ENCODE measurements at places on chromosomes 13 and 19.

DNA sequence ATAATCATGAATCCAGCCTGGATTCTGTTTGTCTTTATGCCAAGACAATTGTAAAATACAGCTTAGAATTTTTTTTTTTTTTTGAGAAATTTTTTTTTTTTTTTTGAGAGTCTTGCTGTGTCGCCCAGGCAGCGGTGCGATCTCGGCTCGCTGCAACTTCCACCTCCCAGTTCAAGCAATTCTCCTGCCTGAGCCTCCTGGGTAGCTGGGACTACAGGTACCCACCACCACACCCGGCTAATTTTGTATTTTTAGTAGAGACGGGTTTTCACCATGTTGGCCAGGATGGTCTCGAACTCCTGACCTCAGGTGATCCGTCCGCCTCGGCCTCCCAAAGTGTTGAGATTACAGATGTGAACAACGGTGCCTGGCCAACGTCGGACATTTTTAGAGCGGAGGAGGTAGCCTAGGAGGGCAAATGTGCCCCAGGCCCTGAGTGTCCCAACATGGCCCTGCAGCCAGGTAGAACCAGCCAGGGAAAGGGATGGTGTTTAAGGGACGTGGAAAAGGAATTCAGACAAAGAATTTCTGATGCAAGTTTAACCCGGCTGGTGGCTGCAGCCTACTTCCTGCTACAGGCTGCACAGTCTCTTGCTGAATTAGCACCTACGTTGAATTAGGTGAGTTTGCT lies 89.8 kb downstream of the GNG7 start:
- DNase-seq: no peak

- DNase-seq: no peak
Observed at GRCh38 chr13:42393573-42394360, 121.8 kb downstream of the AKAP11 start.

- peak; percentile 56 for DNase-seq
Observed at GRCh38 chr19:38932425-38933179, 1.9 kb downstream of the MRPS12 start.

DNA sequence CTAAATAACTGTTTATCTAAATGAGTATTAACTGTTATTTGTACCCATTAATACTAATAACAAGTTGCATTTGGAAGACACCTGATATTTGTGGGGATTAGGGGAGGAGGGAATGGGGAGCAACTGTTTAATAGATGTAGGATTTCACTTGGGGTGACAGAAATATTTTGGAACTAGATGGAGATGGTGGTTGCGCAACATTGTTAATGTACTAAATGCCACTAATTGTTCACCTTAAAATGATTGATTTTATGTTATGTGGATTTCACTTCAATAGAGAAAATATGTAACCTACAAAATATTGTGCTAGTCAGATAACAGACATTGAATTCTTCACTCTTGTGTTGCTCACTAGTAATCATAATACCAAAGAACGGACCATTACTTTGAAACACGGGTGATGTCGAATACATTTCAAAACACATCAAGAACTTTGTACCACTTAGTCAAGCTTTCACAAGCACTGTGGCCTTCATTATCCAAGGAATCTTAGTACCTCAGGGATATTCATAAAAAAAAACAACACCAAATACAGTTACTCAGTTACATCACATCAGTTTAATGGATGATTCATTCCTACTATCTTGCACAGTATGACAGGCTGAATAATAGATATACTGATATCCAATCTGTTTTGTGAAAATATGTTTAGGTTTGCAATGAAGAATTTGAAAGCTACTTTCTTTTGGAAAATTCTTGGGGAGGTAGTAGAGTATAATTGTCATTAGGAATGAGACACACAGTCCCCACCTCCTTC lies 721.8 kb downstream of the PCDH9 start:
- no peak for DNase-seq

GRCh38 chr13:21077076-21077787 lies 15.8 kb upstream of the LATS2 start:
- DNase-seq: no peak

GRCh38 chr19:37333457-37333856 lies 37.4 kb upstream of the ZNF527 start:
- DNase-seq: no peak

- DNase-seq: no peak
Observed at GRCh38 chr19:16585808-16586476, 13.7 kb upstream of the SLC35E1 start.

- no peak for DNase-seq
Observed at GRCh38 chr13:42367831-42368230, 95.9 kb downstream of the AKAP11 start.

- no peak for DNase-seq
Observed at GRCh38 chr13:113586661-113587479, 2.3 kb downstream of the TFDP1 start.

GRCh38 chr19:18415178-18415867 lies 3.9 kb upstream of the SSBP4 start:
- DNase-seq: no peak

- peak; percentile 30 for DNase-seq
Observed at GRCh38 chr19:11737964-11738745, 591 bp downstream of the ZNF823 start.

DNA sequence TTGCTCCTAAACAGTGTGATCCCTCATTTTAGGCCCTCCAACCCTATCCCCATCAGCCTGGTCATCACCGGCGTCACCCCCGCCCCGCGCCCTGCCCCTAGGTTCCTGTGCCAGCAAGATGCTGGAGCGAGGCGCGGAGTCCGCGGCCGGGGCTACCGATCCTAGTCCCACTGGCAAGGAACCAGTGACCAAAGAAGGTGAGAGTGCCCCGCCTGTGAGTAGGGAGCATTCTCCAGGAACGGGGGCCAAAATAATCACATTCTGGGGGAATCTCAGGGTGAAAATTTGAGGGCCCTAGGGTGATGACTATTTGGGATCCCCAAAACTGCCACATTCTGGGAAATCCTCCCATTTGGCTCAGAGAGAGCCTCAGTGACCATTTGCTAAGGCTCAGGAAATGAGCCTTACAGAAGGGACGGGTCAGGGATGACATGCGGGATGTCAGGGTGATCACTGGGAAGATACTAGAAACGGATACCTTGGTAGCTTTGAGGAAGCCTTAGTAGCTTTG lies 1.4 kb downstream of the ZNF575 start:
- DNase-seq: no peak

GRCh38 chr13:64413529-64413928 lies 2816.6 kb downstream of the PCDH9 start:
- DNase-seq: no peak

DNA sequence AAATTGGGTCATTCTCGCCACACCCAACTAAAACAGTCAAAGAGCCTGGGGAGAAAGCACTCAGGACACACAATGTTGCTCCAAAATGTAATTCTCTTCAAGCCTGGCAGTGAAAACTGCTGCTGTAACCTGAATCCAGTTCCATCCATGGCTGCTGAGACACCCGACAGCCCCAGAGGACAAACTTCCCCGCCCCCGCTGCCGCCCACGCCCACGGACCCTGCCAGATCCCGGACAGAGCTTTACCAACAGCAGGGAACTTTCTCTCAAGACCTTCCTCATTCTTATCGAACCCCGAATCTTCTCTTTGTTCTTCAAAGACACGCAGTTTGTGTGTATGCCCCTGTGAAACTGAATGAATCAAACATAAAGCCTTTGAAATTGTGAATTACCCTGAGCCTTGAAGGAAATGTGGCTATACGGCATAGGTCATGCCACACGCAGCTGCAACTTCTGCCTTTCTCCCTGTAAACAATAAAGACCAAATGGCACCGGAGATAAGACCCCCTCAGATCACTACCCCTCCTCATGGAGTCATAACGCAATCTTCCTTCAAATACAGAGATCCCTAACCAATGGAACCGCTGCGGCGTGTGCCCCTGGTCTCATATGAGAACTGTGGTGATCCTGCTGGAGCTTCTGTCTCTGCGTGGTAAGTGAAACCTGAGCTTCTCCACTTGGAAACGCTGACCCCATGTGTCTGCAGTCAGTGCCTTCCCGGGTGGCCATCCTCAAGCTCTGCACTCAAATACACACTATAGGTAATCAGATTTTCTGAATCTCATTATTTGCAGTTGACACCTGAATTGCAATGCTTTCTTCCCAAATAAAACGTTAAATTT lies 4.8 kb upstream of the LAMP1 start:
- peak; percentile 52 for DNase-seq

- no peak for DNase-seq
Observed at GRCh38 chr19:11642902-11643301, 45.6 kb downstream of the ZNF627 start.

DNA sequence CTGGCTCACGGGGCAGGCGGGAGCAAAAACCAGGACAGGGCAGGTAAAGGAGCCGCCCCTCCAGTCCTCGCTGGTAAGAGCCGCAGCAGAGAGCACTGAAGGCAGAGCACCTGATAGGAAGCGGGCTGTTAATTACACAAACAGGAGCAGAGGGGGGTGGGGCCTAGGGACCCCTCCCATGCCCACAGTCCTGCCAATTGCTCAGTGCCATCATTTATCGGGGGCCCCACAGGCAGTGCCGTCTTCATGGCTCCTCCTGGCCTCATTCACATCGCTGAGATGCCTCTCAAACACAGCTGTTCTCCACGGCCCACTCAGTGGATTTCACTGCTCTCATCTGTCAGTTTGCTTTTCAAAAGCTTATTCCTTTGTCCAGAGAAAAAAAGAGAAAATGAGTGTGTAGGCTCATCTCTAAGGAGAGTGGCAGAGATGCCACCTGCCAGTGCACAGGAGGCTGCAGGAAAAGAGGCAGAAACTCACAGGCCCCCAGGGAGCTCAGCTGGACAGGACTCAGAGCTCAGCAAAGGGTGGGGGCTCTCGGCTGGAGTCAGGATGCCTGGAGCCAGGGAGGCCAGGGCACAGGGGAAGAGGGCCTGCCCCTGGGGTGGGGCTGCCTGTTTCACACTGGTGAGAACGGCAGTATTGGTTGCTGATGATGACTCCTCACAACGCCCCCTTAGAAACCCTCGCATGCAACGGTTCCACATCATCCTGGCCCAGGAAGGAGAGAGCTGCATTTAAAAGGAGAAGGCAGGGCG lies 174.6 kb downstream of the COL4A1 start:
- no peak for DNase-seq

GRCh38 chr13:102589301-102589822 lies 7.4 kb upstream of the TPP2 start:
- DNase-seq: no peak

- DNase-seq: no peak
Observed at GRCh38 chr13:104987621-104988020, 1547.8 kb downstream of the EFNB2 start.

DNA sequence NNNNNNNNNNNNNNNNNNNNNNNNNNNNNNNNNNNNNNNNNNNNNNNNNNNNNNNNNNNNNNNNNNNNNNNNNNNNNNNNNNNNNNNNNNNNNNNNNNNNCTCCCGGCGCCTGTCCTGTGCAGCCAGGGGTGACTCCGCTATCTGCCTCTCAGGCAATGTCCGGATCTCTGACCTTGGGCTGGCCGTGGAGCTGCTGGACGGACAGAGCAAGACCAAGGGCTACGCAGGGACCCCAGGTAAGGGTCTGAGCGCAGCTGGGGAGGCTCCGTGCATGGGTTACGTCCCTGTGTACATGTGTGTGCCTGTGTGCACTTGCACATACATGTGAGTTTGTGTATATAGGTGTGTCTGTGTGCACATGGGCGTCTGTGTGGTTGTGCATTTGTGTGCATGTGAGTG lies 36.1 kb upstream of the TMEM255B start:
- DNase-seq: no peak

DNA sequence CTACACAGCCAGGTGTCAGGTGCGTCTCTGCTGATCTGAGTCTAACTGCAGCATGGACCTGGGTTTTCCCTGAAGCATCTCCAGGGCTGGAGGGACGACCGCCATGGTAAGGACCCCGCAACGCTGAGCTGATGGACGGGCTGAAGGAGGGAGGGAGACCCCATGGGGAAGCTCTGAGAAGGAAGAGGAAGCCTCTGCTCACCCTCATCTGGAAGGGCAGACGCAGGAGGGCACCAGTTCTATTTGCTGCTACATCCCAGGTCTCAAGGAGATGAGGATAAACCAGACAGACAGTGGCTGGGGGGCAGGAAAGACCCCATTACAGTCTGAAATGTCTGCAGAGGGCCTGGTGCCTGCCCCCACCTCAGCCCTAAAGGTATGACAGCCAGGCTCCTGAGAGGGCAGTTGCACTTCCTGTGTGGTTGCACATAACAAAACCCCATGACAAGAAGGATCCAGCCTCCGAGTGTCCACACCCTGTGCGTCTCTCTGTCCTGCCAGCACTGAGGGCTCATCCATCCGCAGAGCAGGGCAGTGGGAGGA lies at the start of gene LILRA2:
LILRA2 (plus strand) TSS at position 461 of the 543 bp plus-strand sequence. CDS start 89 bp downstream, outside the sequence.
- no peak for DNase-seq

DNA sequence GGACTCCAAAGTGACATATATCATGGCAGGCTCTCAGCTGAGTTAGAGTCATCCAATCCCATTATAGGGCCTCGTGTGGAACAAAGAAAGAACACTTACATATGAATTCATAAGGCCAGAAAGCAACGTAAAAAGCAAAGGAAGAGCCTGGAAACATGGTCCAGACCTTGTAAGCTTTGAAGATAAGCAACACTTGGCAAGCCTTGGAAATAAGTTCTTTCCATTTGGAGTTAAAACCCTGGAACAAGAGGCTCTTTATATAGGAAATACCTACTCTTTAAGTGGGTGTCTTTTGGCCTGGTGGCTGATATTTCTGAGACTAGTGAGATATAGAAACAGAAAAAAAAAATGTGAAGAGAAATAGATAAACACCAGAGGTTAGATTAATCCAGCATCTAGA lies 49.4 kb downstream of the ZAR1L start:
- DNase-seq: no peak

DNA sequence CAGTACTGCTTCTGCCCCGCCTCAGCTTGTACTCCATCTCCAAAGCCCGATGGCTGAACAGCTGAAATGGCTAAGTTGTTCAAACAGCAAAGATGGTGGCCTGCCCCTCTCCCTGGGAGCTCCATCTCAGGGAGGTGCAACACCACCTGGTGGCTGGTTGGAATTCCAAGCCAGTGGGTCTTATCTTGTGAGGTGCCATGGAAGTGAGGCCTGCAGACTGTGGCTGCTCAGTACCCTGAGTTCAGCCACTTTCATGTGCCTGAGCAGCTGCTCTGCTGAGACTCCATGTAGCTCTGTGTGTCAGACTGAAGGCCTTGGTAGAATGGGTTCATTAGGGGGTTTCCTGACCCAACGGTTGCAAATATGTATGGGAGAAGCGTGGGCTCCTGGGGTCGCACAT lies 67.3 kb upstream of the SPRY2 start:
- no peak for DNase-seq

- DNase-seq: no peak
Observed at GRCh38 chr13:60933638-60934037, 482.0 kb downstream of the PCDH20 start.

DNA sequence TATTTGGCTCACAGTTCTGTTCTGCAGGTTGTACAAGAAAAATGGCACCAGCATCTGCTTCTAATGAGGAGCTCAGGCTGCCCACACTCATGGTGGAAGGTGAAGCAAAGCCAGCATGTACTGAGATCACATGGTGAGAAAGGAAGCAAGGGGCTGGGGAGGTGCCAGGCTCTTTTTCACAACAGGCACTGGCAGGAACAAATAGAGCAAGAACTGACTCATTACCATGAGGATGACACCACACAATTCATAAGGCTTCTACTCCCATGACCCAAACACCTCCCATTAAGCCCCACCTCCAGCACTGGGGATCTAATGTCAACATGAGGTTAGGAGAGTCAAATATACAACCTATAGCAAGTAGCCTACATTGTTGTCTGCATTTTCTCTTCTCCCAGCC lies 522.6 kb downstream of the RFC3 start:
- no peak for DNase-seq

Data from HuH-7 (cell line).